NCI-H1092 (cell line): ENCODE measurements at places on chromosomes 5 and 9.

DNA sequence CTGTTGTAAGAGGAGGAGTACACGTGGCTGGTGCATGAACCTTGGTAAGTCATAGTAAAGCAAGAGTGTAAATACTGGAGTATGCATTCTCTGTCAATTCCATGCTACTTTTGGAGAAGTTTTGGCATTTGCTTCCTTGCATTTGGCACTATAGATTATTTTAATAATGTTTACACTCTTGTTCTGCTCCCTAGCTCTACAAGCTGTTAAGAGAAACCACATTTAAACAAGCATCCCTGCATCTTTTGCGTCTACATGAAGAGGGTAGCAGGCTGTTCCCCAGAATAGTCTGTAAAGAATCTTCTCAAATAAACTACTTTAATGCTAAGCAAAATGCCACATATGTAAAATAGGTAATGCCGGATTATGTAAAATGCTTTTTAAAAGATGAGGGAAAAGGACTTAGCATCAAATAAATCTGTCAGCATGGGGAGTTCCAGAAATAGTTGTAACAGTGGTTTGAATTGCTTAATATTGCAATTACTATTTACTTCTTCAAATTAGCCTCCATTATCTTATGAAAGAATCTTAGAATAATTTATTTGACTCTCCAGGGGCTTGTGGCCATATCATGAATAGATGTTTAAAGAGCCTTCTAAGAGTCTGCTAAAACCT is 2127.3 kb upstream of the WWC1 start:
- DNase-seq: no peak

DNA sequence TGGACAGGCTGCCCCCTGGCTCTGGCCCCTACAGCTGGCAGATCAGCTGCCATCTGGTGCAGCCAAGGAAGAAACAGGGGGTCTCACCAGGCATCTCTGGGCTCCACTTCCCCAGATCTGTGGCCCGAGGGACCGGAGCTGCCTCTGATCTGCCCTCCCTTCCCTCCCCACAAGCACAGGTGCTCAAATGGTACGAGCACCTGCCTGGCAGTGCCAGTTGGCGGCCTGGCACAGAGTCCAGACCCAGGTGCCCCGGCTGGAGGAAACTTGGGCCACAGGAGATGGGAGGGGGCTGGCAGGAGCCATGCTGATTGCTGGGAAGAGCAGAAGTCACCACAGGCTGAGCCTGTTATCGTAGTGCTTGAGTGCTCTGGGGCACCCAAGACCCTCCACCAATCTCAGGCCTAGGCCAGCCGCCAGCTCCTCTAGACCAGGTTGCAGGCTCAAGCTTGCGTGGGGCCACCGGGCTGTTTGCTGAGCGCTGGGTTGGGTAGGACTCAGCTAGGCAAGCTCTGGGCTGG is 5.0 kb upstream of the CAMK2A start:
- no peak for DNase-seq

DNA sequence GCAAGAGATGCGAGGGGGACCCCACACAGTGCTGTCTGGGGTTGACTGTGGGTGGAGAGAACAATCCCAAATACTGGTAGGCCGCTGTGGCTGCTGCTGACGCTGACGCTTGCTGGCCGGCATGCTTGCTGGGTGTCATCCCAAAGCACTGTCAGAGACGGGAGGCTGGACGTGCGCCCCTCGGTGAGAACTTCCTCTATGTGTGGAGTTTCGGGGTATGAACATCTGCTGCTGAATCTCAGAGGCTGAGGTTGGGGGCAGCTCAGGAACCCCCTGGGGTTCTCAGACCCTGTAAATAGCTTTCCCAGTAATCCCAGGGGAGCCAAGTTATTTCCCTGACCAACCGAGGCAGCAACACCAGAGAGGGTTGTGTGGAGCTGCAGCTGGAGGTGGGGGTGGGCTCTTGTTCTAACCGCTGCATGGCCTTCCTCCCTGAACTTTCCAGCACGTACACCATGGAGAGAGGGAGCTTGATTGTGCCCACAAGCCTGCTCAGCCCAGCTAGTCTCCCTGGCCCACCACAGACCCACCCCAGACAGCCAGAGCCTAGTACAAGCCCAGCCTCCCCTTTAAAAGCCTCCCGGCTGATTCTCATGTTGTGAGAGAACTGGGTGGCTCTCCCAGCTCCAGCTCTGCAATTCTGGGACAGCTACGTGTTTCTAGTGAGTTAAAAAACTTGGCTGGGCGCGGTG is 21.8 kb upstream of the SLC12A7 start:
- no peak for DNase-seq

DNA sequence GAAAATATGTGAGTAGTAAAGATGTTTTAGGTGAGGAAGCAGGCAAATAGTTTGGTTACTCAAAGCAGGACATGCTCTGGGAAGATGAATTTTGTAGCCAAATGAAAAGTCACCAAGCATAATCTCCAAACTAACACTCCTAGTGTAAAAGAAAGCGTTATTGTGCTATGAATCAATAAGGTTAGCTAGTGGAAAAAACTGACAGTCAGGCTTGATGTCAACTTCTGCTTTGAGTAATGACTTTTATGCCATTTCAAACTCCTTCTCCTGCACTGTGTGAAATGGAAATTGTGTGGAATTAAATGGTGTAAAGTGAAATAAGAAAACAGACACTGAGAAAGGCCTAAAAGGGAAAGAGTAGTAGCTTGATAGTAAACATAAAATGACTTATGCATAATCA is 637.2 kb upstream of the DMAC1 start:
- DNase-seq: no peak

DNA sequence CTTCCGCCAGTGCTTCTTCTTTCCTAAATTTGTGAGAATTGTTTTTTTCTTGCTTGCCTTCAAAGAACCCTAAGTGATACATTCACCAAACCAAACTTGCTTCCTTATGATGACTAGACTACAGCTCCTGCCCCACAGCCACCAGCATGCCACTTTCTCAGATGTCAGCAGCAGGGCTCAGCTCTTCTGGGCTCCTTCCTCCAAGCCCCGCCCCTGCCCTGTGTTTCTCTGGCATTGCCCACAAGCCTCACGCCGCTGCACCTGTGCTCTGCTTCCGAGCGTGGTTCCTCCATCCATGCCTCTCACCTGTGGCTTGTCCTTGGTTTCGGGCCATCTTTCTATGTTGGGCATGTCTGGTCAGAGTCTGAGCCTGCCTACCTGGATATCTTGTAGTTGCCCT is 10.6 kb downstream of the UNC5A start:
- DNase-seq: no peak

GRCh38 chr9:84857211-84857610 is 187.7 kb downstream of the NTRK2 start:
- no peak for DNase-seq

DNA sequence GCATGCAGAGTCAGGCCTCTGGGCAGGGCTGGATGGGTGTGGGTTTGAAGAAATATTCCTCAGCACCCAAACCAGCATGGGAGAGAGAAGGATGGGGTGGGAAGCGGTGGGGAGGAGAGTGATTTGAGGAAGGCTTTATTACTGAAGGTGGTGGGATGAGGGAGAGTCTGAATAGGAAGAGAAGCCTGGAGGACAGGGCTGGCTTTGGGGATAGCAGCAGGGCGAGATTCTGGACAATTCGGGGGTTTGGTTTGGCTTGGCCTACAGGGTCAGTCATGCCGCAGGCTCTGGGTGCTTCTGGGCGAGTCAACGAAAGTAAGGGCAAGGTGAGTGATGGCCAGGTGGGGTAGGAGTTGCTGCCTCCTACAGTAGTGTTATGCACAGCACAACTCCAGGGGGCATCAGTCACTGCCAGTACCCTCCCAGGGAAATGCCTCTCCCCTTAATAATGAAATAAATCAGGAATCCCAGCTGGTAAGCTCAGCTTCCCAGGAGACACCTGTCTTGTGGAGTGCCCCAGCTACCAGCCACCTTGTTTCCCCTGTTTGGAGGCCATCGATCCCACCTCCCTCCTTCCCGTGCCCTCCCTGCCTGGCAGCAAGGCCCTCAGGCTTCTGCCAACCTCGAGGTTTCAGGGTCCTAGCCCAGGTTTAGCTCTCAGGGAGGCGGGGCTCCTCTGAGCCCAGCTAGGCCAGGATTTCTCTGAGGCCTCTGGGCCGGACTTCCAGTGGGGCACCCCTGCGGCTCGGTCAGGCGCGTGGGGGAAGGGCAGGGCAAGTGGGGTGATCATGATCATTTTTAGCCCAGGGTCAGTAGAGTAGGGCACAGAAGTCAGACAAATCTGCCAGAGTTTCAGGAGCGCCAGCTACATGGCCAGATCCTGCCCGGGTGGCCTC is 741 bp upstream of the NKX2-5 start:
- DNase-seq: no peak

DNA sequence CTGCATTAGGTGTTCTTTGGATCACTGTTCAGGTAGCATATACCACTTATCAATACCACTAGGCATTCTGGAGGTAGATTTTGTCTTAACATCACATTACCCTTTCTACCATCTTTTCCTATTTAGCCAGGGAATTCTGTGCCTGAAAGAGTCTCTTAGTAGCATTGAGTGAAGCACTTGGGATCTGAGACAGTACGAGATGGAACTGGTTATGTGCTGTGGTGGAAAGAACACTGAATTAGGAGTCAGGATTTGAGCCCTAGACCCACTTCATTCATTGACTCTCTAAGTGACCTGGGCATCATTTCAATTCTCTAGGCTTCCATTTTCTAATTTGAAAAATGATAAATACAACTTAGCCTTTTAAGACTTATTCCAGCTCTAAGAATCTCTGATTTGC is 291.1 kb downstream of the DMAC1 start:
- no peak for DNase-seq

- peak; percentile 81 for DNase-seq
Observed at GRCh38 chr9:133742849-133743444, 4.8 kb upstream of the SARDH start.
